ENCODE measurements at places on chromosomes 5 and 9.

GRCh38 chr5:77449981-77450380 is 42.1 kb downstream of the WDR41 start:
- no peak for DNase-seq

- DNase-seq: no peak
Measured at GRCh38 chr9:86185872-86186271, 73.6 kb downstream of the C9orf153 start.

DNA sequence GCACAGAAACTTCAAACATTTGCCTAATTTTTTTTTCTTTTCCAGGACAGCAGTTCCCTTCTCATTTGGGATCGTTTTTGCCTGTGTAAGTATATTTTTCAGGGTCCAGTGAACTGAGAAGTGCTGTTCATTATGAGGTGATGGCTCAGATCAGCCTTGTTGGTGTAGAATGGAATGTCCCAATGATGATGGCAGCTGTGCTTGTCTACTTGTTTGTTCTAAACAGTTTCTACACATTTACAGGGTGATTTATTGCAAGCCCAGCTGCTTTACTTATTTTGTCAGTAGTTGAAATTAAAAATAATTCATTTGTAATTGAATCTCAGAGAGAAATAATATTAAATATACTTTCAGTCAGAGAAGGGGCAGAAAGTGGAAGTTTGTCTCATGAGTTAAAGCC is 337.6 kb upstream of the SEMA6A start:
- DNase-seq: no peak

DNA sequence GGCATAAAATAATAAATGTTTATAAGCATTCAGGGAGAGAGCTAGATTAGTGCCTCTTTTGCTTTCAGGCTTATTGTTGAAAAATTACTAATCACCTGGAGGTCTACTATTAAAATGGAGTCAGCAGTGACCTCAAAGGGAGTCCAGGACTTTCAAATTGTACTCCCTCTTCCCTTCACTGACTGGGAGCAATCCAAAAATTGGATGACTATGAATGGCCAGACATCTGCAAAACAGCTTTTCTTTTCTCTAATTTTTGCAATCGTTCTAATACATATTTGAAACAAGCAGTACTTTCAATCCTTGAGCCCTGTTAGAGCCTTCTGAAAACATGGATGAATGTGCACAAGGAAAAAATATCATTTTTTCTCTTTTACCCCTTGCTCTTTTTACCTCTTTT is 461.8 kb downstream of the TMEM232 start:
- DNase-seq: no peak

GRCh38 chr9:113844466-113844865 is 31.6 kb upstream of the ZNF618 start:
- DNase-seq: no peak

DNA sequence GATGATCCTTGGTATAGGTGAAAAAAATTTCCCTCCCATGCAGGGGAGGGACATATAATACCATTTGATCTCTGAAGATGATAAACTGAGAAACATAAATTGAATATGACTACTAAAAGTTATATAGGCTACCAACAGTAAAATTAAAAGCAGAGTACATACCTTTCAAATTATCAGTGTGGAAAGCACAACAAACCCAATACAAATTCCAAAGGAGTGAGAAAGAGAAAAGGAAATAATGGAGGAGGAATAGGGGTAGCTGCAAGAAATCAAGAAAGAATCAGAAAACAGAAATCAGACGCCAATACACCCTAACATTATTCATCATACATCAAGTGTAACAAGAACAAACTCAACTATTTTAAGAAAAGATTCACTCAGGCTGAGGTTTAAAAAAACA is 17.7 kb downstream of the GNAQ start:
- DNase-seq: no peak

DNA sequence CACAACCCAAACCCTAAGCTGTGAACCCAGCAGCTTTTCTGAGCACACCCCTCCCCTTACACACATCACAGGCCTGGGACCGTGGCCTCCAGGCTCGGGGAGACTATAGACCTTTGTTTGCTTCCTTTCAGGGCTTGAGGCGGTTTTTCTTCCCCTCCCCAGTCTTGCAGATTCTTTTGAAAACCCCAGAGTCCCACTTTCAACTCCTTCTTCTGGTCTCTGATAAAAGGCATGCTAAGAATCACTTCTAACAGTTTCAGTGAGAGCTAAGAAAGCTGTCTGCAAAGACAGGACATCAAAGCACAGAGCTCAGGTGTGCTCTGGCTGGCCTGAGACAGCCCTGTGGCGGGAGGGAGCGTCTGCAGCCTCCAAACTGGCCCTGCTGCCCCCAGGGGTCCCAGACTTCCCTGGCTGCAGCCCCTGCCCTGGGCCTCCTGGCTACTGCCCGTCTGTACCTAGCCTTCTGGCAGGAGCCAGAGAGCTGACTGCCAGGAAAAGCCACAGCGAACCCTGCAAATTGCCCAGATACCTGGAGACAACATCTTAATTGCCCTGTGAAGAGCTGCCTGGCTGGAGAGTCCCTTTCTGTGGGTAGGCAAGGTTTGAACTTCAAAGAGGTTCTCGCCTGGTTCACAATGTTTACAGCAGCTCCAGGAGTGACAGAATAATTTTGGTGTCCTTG is 138.9 kb downstream of the GADD45G start:
- no peak for DNase-seq

DNA sequence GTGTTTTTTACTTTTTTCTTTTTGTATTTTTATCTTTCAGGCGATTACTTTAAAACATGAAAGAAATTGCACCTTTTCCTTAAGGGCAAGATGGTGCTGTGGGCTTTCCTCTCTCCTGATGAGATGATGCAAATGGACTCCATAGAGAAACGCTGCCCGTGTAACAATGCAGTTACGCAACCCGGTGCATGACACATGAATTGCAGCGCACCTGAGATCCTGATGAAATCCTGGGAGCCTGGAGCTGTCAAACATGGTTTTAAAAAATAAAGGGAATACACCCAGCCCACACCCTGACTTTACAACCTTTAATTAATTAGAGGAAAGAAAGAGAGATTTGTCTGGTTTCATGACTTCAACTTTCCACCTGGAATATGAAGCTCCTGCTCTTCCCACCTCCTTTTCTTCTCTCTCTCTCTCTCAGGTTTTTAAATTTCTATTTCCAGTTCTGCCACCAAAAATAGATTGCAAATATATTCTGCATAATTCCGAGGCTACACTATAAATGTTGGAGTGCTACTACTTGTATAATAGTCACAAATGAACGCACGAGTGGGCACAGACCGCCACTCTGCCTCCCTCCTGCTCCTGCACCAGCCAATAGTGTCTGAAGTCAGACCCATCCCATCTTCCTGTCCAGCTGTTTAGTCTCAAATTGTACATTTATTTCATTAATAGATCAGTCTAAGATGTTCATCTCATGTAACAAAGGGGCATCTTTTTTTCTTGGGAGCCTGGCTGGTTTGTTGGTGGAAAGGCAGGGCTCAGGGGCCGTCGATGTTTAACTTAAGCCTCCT is 179.1 kb downstream of the AUH start:
- DNase-seq: no peak

DNA sequence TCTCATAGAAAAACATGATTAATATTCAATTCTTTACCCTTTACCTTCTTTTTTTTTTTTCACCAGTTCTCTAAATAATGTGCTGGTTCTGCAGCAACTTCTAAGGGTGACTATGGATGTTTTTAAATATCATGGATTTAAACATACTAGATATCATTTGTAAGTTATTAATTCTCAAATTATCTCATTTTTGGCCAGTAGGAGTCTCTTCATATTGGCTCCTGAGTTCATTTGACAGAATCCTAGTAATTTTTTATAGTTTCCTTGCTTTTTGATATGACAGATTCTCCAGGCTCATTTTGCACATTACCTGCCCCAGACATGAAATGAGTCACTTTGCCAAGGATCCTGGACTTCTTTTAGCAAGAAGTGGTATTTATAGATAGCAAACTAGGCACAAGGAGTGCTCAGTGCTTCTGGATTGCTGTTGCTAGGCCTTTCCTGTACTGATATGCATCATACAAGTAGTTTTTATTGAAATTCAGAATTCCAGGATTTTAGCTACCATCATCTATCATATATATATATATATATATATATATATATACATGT is 201.3 kb upstream of the IL12B start:
- no peak for DNase-seq

DNA sequence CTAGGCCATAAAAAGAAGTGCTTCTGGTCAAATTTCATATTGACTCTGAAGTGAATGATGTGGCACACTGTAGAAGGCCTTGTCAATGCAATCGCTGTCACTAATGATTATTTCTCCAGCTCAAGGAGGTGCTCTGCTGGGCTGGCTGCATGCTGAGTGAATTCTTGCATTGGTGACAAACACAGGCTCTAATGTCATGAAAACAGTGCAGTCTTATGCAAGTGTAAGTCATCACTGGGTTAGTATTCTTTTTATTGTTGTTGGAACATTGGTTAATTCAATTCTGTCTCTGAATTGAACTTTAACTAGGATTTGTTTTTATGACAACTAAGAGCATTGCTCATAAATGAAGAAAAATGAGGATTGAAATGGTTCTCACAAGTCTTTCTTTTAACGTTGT is 57.3 kb upstream of the CD180 start:
- DNase-seq: no peak

- no peak for DNase-seq
Measured at GRCh38 chr9:69877852-69878514, 57.4 kb downstream of the CFAP95 start.

GRCh38 chr5:151770383-151771258 is 1.1 kb upstream of the G3BP1 start:
- peak; percentile 27 for DNase-seq

DNA sequence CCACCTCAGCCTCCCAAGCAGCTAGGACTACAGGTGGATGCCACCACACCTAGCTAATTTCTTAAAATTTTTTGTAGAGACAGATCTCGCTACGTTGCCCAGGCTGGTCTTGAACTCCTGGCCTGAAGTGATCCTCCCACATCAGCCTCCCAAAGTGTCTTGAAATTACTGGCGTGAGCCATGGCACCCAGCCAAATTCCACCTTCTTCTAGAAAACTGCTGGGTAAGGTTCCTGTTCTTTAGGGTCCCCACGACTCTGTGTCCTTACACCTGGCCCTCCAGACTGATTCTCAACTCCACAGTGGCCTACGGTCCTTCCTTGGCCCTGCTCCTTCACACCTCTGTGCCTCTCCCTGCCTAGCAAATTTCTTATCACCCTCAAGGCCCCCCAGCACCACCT is 1.9 kb downstream of the MAPK9 start:
- DNase-seq: no peak

GRCh38 chr5:133831491-133832224 is 136.8 kb downstream of the C5orf15 start:
- DNase-seq: no peak
